PC-3 (cell line): ENCODE measurements at places on chromosomes 12 and 14. TPM values are rescaled to one million over a fixed set of nuclear protein-coding genes. Genes with fewer than 3 reads are reported as not detected.

The HCAR1 gene
- total RNA-seq = 4.0 and 4.7 TPM in 2 replicates

The NOP9 gene
- total RNA-seq = 30.4 and 35.5 TPM in 2 replicates

The SALL2 gene
- total RNA-seq = 4.1 and 6.0 TPM in 2 replicates

The ACOT6 gene
- not detected in 2 replicates for total RNA-seq

The FGD4 gene
- 3.2 and 3.9 TPM in 2 replicates for total RNA-seq

The SYCP3 gene
- not detected in 2 replicates for total RNA-seq

The TMEM253 gene
- total RNA-seq = not detected in 2 replicates

The CPNE6 gene
- total RNA-seq = not detected in 2 replicates

The COCH gene
- total RNA-seq = 2.5 and 4.2 TPM in 2 replicates

The DHRS2 gene
- 40.9 and 43.2 TPM in 2 replicates for total RNA-seq

The RASSF9 gene
- 0.17 TPM in 1 of 2 replicates, not detected in the other for total RNA-seq

The ANKRD9 gene
- total RNA-seq = 52.6 and 87.6 TPM in 2 replicates

The CCDC177 gene
- total RNA-seq = not detected in 2 replicates

The SIRT4 gene
- total RNA-seq = 0.98 and 1.9 TPM in 2 replicates

The AQP6 gene
- not detected in 2 replicates for total RNA-seq

The STXBP6 gene
- 0.40 TPM in 1 of 2 replicates, not detected in the other for total RNA-seq
